ENCODE measurements at places on chromosomes 4 and X.
A peak's percentile ranks its signal among the peaks of the same experiment; 100 is the strongest.

DNA sequence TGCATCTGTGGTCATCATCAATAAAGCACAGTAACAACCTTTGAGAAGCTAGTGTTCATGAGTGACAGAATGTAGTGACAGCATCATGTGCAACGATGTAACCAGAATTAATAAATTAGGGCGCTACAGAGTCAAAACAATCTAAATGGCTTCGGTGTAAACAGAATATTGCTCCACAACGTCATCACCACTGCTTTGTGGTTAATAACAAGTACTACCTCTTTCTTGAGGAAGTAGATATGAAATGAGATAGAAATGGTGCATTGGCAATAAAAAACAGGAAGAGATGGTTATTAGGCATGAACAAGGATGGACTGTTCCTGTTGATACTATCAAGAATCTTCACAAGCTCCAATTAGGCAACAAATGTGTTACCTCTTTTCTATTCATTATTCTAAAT, 8.7 kb upstream of the PDHA2 start:
- no peak for DNase-seq

DNA sequence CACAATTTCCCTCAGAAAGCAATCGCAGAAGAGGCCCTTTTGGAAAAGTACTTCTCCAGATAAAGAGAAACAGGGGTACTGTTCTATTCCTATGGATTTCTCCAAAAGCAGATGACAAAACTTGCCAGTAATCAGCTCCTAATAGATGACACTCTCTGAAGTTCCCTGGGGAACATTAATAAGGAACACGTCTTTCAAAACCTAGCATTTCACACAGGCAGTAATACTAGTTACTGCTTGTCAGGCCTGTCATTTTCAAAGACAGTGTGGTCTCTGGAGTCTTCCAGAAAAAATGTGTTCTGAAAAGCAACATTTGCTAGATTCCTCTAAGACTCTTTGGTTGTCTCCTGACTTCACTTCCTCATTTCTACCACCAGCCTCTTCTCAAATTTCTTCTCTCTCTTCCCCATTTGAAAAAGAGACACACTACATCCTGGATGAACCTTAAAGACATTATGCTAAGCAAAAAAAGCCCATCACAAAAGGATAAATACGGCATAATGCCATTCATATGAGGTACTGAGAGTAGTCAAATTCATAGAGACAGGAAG, 47.3 kb downstream of the CHRDL1 start:
- no peak for DNase-seq

DNA sequence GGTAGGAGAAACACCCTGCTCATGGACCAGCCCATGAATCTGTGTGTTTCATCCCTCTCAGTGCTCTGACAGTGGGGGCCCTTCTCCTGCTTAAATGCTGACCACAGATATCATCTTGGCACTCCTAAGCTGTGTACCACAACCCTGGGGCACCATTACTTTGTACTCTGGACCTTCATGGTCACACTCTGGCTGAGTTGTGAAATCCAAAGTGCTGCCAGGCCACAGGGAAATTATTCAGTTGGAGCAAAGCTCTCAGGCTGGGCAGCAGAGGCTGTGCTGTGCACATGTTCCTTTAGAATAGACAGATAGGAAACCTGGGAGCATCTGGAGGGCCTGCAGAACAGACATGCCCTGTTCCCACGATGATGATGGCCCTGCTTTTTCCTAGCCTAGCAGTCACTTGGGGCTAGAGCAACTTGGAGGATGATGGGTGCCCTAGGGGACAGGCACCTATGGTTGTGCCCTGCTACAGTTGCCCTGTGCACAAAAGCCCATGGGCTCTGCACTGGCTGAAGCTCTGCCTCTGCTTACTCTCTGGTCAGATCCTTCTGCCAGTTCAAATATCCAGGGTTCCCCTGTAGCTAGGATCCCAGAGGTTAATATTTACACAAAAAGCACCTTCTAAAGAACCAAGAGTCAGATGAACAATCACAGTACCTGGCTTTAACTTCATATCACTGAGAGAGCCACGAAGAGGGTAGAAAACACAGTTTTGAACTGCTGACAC, 48.5 kb upstream of the CDX4 start:
- DNase-seq: no peak

- DNase-seq: no peak
Observed at GRCh38 chr4:61851126-61851525, 651.0 kb downstream of the ADGRL3 start.

DNA sequence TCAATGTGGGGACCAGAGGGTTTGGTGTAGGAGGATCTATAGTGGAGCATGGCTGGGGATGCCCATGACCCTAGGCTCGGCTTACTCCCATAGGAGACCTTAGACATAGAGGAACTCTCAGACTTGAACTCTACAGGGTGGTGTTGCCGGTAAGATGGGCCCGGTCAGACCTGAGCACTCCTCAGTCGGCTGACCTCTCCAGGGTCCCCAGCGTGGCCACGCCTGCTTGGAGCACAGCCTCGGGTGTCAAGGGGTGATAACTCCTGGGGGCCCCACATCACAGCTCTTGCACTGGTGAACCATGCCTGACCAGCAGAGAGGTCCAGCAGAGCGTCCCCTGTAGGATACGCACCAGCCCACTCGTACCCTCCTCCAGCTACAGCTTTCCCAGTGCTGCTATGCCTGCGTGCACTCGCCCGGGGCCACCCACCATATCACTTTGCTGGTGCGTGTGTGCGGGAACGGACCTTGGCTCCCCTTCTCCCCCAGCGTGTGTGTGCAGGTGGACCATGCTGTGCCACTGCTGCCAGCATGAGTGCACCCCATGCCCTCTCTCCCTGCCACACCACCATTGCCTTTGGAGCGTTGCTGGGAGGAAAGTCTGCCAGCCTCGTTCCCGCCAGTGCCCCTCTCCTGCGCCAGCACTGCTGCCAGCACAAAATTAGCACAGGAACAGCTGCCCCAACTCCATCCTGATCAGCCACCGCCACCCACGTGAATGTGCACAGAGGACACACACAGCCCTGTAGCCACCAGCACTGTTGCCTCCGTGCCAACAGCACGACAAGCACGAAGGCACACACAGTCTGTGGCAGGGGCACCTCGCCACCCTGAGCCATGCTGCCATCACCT, 806.6 kb downstream of the GLUD2 start:
- DNase-seq: no peak

DNA sequence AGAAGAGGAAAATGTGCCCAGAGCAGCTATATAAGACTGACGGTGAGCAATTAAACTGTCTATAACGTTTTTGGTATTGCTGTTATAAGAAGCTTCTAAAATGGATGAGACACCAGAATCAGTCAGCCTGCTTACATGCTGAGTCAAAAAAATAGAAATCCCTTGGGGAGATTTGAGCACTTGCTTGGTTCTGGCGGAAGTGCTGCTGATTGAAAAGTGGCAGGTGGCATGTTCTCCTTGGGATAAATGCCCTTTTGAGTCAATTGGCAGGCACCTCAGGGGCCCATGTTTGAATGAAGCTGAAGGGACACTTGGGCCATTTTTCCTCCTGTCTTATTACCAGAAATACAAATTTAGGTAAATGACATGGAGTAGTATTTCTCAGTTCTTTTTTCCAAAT, 148.7 kb downstream of the PTCHD1 start:
- DNase-seq: no peak

- DNase-seq: no peak
Observed at GRCh38 chr4:153785910-153786721, 2.8 kb downstream of the SFRP2 start.

DNA sequence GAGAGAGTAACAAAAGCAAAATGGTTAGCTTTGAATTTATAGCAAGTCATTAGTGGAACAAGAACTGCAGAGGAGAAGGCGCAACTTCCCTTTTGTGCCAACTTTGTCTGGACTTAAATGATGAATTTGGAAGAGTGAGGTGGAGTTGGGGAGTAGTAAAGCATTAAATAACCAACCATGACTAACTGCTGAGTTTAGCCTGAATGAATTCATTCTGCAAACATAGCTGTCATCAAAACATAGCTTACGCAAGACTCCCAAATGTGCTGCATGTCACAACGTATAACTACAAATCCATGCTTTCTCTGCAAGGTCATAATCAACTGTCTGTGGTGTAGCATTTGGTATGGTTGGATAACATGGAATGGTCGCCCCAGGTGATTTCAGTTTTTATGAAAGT, 75.9 kb upstream of the RPL34 start:
- no peak for DNase-seq

DNA sequence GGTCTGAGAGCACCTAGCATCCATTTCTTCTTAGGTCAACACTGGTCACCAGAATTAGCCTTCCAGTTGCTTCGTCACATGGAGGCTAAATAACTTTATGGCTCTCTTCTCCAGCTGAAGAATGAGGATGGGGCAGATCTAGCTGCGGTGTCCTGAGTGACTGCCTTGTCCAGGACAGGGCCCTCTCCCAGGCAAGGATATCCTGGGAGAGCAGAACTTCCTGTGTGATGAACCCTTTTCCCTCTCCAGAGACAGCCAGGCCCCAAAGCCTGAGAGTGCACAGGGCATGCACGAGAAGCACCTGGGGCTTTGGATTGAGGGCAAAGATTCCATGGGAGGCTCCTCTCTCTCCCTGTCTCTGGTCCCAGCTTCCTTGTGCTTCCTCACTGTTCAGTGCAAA, 108.2 kb upstream of the MAMLD1 start:
- DNase-seq: no peak

DNA sequence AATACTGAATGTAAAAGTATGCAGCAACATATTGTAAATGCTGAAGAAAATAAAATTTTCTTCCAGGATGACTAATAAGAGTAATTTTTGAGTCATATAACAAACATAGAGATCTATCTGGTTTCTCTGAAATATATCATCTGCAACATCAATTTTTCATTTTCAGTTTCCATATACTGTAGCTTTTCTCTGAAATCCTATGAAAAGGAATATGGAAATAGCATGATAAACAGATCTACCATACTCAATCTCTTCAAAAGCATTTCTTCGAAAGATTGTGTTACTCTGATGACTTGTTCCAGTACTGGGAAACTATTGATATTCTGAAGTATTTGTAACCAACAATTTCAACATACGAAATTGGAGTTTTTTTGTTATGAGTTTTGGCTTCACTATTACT, 1156.7 kb downstream of the FAM133A start:
- no peak for DNase-seq

- DNase-seq: no peak
Observed at GRCh38 chrX:121655276-121655675, 607.9 kb downstream of the GLUD2 start.

DNA sequence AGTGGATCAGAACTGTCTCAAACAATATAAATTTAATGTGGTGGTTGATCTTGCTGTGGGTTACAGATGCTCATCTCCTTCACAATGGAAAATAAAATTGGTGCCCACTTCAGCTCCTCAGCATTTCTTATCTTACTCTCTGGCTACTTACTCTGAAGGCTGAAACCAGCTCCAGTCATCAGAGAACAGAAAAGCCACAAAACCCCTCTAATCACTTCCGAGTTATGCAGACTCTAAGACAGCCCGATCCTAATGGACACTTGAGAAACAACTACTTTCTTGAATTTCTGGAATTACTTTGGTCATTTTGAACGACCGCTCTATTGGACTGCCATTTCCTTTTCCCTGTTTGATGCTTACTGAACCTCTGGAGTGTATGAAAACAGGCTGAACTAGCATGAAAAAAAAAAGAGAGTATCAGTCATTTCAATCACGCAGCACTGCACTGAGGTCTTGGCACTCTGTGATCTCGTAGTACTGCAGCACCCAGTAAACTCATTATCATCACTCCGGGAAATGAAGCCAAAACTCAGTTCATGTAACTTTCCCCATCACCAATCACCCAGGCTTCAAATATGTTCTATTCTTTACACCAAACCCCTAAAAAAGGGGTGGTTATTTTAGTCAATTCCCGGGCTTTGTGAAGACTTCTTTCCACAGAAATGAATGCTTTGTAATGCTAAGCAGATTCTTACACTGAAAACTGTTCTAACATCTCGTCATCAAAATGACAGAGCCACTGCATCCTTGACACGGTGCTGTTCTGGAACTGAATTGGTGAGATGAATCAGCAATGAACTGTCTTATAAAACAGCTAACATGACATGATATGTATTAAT, 54.5 kb downstream of the TSPAN5 start:
- DNase-seq: no peak

DNA sequence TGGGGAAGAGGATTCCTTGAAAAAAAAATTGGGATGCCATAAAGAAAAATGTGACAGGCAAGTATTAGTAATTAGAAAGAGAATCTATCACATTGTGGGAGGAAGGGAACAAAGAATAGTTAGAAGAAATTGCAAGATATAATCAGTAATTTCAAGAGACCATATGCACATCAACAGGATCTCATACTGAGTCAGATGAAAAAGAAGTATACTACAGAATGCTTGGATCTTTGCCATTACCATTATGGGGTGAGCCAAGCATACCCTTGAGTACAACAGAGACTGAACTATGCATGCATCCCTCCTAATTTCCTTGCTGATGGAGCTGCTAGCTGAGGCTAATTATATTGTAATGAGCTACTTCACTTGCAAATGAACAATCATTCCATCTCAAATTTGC, 287.6 kb downstream of the PAPSS1 start:
- no peak for DNase-seq

- DNase-seq: no peak
Observed at GRCh38 chr4:39030725-39031124, 1.5 kb downstream of the TMEM156 start.

GRCh38 chrX:119502727-119503483, 34.7 kb downstream of the SLC25A5 start:
- DNase-seq: no peak

DNA sequence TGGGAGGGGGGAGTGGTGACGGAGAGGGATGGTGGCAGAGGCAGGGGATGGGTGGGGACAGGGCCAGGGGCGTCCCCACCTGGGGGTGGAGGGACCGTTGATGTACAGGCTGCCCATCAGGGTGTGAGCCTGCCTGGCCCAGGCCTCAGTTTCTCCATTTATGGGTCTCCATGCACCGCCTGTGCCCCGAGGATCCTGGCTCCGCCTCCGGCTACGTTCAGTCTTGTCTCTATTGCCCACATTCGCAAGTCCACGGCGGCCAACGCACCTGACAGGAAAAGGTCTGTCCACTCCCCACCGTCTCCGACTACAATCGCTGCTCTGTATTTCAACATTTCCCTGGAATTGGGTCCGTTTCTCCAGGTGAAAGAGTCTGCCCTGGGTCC, 96.3 kb upstream of the NKX1-1 start:
- DNase-seq: peak; percentile 72

- DNase-seq: peak; percentile 83
Observed at GRCh38 chrX:47540754-47541538, 20.1 kb upstream of the ARAF start.

- DNase-seq: no peak
Observed at GRCh38 chr4:120718979-120719566, 203.5 kb downstream of the PRDM5 start.

- DNase-seq: no peak
Observed at GRCh38 chr4:683982-684622, 4.8 kb downstream of the SLC49A3 start.

DNA sequence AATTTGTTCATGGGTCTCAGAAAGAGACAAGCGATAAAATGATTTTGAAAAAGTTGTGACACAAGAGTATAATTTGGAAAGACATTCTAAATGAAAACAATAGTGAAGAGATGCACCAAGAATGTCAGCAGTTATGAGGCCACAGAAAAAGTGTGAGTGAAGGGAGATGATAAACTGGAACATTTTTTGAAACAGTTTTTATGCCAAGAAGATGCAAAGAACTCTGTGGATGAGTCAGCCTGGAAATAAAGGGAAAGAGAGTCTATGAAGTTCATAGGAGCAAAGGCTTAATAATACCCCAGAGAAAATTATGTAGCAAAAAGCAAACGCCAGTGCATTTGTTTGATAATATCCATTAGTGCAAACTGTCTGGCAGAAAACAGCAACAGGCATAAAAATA, 188.4 kb upstream of the TBC1D9 start:
- no peak for DNase-seq

GRCh38 chr4:83599183-83599582, 63.3 kb downstream of the GPAT3 start:
- no peak for DNase-seq
